Hepatocyte (in vitro differentiated cells): ENCODE measurements at places on chromosomes 1 and 21. TPM values are rescaled to one million over a fixed set of nuclear protein-coding genes. Genes with fewer than 3 reads are reported as not detected.

The LRRC8B gene
- 1.7 and 4.6 TPM in 2 replicates for polyA plus RNA-seq

DNA sequence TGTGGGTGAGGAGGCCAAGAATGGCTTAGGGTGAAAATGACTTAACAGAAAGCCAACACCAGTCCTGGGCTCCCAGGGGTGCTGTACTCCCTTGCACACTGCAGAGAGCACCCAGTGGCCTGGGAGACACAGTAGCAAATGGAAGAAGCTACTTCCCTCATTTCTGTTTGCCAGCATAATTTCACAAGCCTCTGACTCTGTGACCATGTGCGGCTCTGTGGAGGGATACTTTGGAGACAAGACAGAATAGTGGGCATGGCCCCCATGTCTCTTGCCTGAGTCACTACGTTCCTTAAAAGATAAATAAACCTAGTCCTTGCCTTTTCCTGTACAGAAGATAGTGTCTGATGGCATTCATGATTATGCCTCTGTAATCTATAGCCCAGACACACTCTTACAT, 38.1 kb downstream of the TRIM62 start:
- H3K27me3 ChIP-seq, result no peaks in the 10 kb centered on the region
- DNase-seq, result no peak
- no peak overlapping the region for H3K4me3 ChIP-seq
- H3K36me3 ChIP-seq, result no peaks in the 10 kb centered on the region

The CCDC17 gene
- 0.73 and 1.4 TPM in 2 replicates for polyA plus RNA-seq

DNA sequence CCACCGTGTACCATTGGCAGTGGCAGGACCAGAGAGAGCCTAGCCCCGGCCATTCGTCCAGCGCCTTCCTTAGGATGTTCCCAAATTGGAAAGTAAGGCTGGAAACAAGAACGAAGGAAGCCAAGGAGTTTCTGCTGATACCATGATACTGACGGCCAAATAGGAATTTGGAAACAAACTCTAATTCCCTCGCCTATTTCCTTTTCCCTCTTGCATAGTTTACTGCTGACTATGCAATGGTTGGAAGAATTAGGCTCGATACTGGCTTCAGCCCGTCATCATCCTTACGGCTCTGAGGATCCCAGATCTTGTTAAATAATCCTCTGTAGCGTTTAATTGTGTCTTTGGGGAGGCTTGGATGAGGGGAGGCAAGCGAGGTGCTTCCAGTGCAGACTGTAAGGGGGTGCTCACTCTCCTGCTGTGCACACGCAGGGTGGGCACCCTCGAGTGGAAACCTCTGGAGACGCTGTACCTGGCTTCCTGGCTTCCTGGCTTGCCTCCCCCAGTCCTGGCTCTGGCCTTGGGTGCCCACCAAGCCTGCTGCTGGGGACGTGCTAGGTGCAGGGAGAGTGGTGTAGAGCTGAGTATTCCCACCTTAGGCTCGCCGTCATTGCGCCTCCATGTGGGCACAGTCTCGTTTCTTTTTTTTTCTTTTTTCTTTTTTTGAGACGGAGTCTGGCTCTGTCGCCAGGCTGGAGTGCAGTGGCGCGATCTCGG, 27.4 kb upstream of the CAMTA1 start:
- no peak for DNase-seq
- H3K27me3 ChIP-seq, result no peaks in the 10 kb centered on the region
- no peaks in the 10 kb centered on the region for H3K4me1 ChIP-seq
- H3K27ac ChIP-seq, result no peak overlapping the region
- H3K36me3 ChIP-seq, result no peaks in the 10 kb centered on the region
